Activated CD4-positive, alpha-beta T cell treated with anti-CD3 and anti-CD28 coated beads for 4 hours (primary cell): ENCODE measurements at places on chromosomes 3 and 15.

DNA sequence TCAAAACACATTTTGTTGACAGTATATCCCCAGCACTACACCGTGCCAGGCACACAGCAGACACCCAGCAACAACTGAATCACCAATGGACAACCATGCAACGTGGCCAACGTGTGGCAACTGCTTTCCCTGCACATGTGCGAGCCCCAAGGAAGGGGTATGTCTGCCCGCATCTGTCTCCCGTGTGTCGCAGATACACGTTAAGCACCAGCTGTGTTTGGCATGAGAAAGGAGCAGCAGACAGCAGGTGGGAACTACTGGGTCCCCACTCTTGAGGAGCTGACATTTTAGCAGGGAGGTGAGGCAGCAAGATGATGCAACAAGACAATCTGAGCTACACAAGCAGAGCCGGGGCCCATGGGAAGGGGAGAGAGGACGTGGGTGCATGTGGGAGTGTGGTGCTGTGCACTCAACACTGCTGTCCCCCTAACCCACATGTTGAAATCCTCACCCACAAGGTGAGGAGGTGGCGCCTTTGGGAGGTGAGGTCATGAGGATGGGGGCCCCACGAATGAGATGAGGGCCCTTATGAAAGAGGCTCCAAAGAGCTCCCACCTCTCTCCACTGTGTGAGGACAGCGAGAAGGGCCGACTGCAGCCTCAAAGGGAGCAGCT lies 56.2 kb downstream of the ROPN1B start:
- DNase-seq: no peak

GRCh38 chr3:189580190-189580589 lies 51.0 kb upstream of the TP63 start:
- no peak for DNase-seq

GRCh38 chr3:38397320-38397719 lies 50.7 kb downstream of the XYLB start:
- no peak for DNase-seq

DNA sequence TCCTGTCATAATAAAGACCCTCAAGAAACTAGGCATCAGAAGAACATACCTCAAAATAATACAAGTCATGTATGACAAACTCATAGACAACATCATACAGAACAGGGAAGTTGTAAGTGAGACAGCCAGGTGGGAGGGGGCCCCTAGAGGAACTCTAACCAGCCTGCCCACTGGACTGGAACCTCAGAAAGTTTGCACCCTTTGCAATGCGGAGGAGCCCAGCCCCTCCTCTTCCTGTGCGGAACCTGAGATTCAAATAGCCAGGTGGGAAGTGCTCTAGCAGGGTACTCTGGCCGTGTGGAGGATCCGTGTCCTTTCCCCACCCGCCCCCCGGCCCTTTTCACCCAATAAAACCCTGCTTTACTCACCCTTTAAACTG lies 387.0 kb upstream of the CBLB start:
- no peak for DNase-seq

GRCh38 chr15:39869254-39869653 lies 50.8 kb downstream of the GPR176 start:
- DNase-seq: no peak

DNA sequence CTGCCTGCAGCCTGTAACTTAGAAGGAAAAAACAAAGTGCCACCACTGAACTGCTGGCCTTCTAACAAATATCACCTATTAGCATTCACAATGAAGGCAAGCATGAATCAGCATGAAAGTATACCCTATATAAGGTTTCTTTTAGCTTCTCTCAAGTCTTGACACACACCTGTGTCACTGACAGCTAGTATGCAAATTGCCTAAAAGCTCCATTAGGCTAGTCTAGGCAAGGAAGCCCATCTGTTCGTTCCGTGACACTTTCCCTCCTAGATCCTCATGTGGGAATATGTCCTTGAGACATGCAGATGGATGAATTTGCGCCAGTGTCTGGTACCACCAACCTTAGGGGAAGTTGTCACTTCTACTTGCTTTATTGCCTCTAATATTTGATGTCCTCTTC lies 129.3 kb downstream of the RBMS3 start:
- DNase-seq: no peak
